ENCODE measurements at places on chromosomes 11 and 22. TPM values are rescaled to one million over a fixed set of nuclear protein-coding genes. Genes with fewer than 3 reads are reported as not detected.

DNA sequence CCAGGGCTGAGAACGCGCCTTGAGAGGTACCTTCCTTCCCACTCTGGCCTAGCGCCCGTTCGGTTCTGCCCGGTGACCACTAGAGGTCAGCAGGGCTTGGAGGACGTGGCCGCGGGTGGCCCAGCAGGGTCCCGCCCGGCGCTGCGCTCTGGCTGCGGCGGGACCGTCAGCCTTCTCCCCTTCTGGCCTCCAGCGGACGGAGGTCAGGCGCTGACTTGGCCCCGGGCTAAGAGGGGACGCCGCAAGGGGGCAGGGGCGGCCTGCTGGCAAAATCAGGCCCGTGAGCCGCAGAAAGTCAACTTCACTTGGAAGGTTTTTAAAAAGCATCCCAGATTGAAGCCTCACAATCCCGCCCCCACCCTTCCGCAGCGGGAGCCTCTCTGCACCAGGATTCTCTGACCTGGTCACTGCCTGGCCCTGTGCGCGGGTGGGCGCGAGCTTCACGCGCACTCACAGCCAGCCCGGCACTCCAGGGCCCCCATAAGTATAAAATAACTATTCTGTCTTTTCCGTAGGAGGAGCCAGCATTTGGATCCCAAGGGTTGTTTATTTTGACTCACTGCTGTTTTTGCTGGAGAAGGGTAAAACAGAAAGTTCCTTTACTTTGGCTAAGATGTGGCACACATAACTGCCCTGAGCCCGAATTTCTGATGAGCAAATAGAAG lies 23.2 kb upstream of the ZBTB16 start:
- peak; percentile 41 for DNase-seq

GRCh38 chr11:126113963-126114362 lies 51.3 kb upstream of the CDON start:
- no peak for DNase-seq

DNA sequence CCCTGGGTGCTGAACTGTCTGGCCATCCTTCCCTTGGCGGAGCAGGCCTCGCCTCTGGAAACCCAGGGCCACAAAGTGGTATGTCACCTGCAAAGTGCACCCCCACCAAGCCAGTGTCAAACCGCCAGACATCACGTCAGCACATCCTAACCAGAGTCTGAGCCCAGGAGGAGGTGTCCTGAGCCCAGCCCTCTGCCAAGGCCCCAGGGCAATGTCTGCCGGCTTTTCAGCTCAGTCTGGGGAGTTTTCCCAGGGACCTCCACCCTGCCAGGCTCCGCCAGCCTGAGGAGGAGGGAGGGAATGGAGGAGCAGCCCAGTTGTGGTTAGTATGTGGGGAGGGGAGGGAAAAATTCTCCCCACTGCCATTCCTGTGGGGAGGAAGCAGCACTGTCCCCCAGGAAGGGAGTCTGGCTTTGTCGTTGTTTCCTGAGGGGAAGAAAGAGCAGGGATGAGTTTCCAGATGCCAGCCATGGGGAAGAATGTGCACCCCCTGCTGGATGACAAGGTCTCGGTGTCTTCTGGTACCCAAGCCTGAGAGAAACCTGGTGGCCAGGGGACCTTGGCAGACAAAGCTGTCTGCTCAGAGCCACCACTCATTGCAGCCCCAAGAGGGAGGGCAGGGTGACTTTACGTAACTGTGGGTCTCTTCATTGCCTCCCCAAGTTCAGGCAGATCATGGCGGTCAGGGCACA lies 81.4 kb upstream of the CD82 start:
- DNase-seq, result no peak

- no peak for DNase-seq
Measured at GRCh38 chr11:75212411-75212810, 28.2 kb upstream of the TPBGL start.

DNA sequence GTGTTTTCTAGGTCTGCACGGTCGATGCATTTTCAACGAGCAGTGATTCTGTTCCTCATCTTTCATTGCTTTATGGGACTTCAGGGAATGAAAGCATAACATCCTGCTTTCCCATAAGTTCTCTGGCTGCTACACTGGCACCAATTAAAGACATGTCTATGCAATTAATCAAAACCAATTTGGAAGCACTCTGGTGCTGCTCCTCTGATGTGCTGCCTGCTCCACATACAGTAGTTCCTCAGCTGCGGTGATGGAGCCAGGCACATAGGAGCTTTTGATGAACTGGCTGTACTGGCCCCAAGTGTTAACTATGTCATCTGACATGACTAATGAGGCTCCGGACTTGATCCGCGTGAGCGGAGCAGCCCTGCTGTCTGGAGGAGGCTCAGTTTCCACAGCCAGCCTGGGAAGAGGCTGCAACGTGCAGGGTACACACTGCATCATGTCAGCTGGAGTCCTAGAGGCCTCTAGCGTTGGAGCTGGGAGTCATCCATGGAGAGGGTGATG lies 29.8 kb downstream of the GVQW3 start:
- no peak for DNase-seq

Gene OR8D1
- not detected for total RNA-seq

Gene CLDN5
- 360 TPM for total RNA-seq

Gene ST14
- 0.07 TPM for total RNA-seq

All from pulmonary artery endothelial cell (primary cell).